ENCODE measurements at places on chromosomes 5 and 9.
A peak's percentile ranks its signal among the peaks of the same experiment; 100 is the strongest.

- no peak for DNase-seq
Observed at GRCh38 chr9:78542491-78543181, 245.7 kb downstream of the PSAT1 start.

- no peak for DNase-seq
Observed at GRCh38 chr9:135812961-135813360, 94.4 kb downstream of the CAMSAP1 start.

DNA sequence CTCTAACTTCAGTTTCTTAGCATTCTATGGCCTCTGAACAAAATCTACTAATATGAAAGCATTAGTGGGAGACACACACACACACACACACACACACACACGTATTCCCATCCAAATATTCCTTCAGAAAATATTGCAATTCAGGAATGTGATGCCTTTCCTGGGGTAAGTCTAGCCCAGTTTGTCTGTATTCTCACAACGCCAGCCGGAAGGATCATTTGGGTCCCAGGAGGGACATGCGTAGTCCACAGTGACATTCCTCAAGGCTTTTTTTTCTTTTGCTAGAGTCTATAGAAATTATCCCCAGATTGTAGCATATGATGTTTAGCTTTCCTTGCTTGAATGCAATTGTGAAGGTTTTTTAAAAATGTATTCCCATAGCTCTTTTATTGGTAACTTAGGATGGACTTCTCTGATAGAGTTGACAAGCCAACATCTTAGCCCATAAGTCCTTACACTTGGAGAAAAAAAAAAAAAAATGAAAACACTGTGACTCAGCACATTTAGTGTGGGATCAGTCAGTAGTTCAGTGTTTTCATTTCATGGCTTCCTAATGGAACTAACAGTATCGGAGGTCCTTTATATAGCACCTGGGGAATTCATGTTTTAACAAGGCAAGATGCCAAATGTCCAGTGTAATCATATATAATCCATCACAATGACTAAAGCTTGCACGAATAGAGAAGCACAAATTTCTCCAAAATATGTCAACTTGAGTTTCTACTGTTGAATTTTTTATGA is 316.5 kb downstream of the DIRAS2 start:
- DNase-seq = no peak

- no peak for DNase-seq
Observed at GRCh38 chr5:171770153-171770552, 15.5 kb upstream of the SMIM23 start.

- DNase-seq = no peak
Observed at GRCh38 chr9:98193336-98193944, 1.0 kb upstream of the CORO2A start.

- DNase-seq = no peak
Observed at GRCh38 chr5:133682451-133682850, 70.1 kb upstream of the FSTL4 start.

DNA sequence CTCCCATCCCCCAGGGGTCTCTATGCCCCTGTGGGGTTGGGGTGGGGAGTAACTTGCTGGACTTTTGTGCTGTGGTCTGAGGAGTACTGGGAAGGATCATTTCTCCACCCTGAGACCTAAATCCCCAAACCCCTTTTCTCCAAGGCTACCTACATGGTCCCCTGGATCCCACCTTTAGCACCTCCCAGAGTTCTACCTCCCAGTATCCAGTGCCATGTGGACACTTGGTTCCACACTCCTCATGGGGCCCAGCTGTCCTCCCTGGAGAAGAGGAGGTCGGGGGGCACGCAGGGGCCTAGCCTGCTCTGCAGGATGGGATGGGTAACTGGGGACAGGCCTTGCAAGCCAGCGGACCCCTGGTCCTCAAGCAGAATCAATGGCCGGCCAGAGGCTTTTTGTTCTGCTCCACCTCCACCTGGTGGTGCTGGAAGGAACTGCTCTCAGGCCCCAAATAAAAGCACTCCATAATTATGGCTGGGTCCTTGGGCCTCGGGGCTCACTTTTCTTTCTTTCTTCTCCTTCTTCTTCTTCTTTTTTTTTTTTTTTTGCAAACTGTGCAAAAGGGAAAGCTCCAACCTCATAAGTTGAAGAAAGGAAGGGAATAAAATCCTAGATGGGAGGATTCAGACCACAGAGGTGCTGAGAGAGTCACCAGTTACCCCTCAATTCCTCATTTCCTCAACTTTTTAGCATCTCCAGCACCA is 68.4 kb downstream of the PSD2 start:
- DNase-seq = peak; percentile 64

GRCh38 chr5:19733612-19734495 is 254.1 kb downstream of the CDH18 start:
- no peak for DNase-seq

- no peak for DNase-seq
Observed at GRCh38 chr5:61738446-61738845, 406.4 kb downstream of the ZSWIM6 start.

DNA sequence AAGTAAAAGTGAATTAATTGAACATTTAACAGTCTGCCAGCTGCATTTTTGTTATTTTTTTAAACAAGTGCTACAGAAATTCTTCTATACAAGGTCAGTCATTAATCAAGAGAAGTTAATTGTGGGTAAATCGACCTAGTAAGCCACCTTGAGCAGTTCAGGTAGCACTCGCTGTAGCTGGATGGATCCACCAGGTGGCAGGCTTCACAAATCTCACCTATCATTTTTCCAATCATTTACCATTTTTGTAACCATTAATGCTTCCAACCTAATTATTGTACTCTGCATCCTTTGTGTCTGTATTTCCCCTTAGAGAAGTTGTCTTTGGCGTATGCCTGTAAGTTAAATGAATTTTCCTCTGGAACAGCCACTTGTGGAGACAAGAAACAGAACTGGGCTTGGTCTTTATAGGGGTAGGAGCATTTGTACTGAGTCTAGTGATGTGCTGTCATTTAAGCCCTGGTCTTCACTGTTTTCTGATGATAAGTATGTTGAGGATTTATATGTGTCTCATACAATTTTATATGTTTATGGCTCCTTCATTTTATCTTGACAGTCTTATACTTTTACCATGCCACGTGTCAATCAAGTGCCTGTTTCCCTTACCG is 39.5 kb downstream of the CD180 start:
- peak; percentile 54 for DNase-seq

DNA sequence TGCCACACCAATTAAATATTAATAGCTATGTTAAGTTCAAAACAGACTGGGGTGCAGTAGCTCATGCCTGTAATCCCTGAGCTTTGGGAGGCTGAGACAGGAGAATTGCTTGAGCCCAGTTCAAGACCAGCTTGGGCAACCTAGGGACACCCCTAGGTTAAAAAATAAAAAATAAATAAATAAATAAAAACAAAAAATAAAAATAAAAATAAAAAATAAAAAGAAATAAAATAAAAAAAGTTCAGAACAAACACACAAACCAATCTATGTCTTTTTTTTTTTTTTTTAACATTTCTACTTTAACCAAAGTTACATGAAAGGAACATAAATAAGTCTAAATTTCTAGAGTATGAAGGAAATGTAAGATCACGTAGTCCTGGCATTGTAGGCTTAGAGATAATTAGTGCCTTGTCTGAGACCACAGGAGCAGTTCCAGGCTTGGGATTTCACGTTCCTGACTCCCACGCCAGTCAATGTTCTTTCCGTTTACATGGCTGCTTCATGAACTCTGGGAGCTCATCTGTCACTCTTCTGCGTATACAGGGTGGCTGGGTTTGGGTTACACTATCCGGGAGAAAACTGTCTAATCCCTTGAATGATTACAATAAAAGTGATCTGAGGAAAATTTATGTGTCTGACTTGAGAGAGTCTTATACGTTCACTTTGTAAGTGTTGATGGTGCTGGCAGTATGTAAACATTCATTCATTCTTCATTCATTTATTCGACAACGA is 85.2 kb downstream of the KIAA1958 start:
- no peak for DNase-seq

GRCh38 chr5:141343242-141343952 is at the start of gene PCDHGA3:
TSS of gene PCDHGA3 (plus strand) at chr5:141343829. CDS start at chr5:141344034, 205 bp downstream.
- no peak for DNase-seq

- DNase-seq = no peak
Observed at GRCh38 chr5:134206627-134207160, 19.2 kb downstream of the PPP2CA start.

GRCh38 chr9:125995006-125995405 is 247.8 kb downstream of the PBX3 start:
- no peak for DNase-seq

DNA sequence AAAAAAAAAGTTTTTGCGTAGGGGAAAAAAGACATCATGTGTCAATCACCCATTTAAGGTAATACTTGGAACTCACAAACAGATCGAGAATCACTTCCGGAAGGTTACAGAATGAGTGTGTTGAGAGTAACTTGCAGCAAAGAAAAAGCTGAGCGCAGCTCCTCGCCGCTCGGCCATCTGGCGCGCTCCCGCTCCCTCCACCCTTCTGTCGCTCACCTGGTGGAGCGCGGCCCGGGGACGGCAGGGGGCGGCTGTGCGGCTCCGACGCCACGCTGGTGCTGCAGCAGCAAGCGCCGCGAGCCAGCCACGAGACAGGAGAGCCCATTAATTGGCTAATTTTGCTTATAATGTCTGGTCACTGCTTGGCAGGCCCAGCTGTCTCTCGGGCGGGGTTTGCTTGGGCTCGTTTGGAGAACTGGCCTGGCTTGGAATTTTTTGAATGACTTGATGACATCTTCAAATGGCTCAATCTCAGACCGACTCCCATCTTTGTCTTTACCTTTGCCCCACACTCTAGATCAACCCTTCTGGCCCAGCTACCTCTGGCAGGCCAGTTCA is 601.8 kb downstream of the CCDC171 start:
- peak; percentile 35 for DNase-seq

- no peak for DNase-seq
Observed at GRCh38 chr9:137972355-137972987, 94.9 kb downstream of the CACNA1B start.

DNA sequence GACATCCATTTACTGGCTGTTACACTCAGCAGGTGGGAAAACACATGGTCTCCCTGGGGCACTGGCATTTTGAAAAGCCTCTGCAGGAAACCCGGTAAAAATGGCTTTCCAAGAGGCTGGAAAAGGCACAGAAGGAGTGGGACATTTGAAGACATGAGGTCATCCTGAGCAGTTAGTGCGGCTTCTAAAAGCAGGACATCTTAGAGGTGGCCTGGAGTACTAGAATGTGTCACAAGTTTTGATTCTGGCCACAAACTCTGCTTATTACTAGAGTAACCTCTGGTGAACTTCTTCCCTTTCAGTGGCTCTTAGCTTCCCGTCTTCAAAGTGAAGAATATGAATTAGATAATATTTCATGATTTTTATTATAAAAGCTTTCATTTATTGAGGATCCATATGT is 423.0 kb upstream of the BRINP1 start:
- DNase-seq = no peak

DNA sequence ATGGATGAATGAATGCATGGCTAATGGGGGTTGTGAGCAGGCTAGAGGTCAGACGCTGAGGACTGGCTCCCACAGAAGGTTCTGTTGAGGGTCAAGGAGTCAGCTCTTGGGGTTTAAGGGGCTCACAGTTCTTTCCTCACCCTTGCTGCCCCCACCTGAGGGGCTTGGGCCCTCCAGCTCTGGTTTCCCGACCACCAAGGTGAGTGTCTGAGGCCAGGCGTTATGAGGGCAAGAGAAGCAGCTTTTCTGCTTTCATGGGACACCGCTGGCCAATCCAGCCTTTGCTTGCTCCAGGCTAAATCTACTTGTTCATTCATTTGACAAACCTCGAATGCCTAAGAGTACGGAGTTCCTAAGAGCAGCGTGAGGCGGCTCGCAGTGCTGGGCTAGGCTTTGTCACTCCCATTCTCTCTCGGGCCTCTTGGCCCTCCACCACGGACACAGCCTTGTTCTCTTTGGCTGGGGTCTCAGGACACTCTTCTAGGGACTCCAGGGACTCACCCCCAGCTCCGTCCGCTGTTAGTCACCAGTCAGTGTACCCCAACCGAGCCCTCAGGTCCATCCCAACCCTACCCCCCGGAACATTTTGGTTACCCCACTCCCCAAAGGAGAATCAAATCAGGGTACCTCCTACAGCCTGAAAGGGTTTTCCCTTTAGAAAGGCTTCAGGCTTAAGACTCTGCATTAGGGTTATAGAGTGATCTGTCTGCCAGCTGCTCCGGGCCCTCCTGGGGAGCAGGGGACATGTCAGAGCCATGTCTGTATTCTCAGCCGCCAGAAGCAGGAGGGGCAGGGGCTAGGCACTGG is 210.1 kb upstream of the MVB12B start:
- DNase-seq = no peak

GRCh38 chr5:142492781-142493281 is 168.0 kb upstream of the SPRY4 start:
- DNase-seq = no peak

DNA sequence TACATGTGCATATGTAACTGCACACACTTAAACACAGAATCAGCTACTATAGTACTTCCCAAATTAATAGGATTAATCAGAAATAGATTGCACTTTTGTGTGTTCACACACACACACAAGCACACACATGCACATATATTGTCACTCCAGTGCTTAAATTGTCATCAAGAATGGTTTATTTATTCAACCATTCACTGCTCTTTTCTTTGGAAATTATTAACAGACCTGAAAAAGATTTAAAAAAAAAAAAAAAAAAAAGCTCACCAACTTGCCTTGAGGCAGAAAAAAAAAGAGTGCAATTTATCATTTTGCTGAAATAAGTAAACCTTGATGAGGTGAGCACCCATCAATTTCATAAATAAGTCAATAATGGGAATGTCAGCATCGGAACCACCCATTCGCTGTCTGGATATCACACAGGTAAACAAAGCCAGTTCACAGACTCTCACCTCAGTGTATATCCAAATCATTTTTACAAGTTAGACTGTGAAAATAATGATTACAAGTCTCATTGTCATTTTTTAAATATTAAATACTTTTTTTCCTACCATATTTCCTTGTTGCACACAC is 562.8 kb downstream of the BNC2 start:
- DNase-seq = no peak

DNA sequence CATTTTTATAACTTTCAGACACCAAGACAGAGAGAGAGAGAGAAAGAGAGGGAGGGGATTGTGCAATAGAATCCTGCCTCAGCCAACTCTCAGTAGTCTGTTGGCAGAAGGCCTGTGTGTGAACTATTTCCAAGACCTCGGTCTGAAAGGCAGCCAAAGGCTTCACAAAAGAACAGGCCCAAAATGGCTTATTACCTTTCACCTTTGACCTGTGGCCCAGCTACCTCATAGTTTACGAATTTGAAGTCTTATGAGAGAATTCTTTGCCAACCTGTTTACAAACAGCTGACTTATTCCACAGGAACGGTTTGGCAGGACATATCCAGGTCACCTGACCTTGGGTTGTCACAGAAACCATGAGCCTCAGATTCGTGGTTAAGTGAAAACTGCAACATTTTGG is 48.6 kb downstream of the NR2F1-AS1 start:
- no peak for DNase-seq

Data from activated CD8-positive, alpha-beta memory T cell treated with anti-CD3 and anti-CD28 coated beads, Interleukin-2, amount 50 U/mL, for 4 hours (primary cell).